ENCODE measurements at places on chromosomes 16 and 17.

DNA sequence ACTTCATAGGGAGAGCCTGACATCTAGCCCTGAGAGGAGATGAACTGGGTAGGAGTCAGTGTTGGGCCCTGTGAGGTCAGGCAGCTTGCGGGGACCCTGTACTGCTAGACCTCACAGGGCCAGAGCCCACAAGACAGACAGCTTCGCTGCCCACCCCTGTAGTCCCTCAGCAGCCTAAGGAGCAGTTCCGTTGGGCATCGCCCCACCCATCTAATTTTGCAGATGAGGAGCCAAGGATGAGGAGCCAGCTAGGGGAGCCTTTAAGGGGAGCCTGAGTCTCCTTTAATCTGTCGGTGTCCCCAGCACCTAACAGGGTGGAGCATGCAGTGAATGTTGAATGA lies 755 bp upstream of the TUFM start:
- DNase-seq: no peak

- DNase-seq: no peak
Measured at GRCh38 chr16:6216836-6217235, 1115.8 kb upstream of the RBFOX1 start.

DNA sequence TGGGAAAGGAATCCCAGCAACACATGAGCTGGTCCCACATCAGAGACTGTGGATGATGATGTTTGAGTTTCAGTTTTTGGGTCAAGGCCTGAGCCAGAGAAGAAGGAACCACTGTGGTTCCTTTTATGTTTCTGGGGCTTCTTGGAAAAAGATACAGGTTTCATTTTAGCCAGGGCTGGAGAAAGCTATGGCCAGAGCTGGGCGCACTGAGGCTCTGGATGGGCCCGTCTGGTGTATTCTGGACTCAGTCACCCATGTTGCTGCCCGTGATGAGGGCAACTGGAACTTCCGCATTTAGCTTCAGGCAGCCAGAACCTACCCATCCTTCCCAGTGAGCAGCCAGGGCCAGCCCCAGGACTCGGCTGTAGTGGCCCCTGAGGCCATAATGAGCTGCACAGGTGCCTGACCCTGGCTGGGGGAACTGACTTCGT lies 15.0 kb upstream of the PITPNA start:
- DNase-seq: no peak

DNA sequence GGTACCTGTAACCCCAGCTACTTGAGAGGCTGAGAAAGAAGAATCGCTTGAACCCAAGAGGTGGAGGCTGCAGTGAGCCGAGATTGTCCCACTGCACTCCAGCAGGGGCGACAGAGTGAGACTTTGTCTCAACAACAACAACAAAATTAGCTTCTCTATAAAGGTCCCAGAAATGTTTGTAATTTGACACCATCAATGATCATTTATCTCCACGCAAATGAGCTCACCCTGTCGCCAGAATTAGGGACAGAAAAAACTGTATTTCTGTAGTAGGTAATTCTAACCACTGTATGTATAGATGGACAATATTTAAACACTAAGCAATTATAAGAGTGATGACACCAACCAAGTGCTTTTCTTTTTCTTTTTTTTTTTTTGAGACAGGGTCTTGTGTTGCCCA lies 10.7 kb downstream of the C17orf78 start:
- no peak for DNase-seq

DNA sequence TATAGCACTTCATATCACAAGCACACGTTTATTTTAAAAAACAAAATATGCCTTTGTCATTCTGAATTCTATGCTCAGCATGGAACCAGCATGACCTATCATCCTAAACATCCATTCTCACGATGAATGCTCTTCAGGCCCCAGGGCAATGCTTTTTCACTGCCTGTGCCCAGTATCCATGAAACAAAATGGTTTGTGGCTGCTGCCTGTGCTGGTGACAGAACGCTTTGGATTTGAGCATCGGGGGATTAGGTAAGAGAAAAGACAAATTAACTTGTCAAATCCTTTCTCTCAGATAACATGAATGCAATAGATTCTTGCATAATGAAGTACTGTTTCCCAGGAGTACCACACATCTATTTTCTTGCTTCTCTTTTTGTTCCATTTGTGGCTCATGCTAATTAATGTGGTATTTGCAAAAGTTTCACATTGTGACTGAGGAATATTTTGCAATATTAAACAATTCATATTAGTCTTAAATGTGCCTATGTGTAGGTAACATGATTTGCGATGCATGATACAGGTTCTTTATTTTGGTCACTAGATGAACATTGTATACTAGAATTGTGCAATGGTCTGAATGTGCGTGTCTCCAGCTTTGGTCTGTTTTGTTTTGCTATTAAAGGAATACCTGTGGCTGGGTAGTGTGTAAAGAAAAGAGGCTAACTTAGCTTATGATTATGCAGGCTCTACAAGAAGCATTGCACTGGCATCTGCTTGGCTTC lies 25.8 kb upstream of the SRSF1 start:
- DNase-seq: no peak

DNA sequence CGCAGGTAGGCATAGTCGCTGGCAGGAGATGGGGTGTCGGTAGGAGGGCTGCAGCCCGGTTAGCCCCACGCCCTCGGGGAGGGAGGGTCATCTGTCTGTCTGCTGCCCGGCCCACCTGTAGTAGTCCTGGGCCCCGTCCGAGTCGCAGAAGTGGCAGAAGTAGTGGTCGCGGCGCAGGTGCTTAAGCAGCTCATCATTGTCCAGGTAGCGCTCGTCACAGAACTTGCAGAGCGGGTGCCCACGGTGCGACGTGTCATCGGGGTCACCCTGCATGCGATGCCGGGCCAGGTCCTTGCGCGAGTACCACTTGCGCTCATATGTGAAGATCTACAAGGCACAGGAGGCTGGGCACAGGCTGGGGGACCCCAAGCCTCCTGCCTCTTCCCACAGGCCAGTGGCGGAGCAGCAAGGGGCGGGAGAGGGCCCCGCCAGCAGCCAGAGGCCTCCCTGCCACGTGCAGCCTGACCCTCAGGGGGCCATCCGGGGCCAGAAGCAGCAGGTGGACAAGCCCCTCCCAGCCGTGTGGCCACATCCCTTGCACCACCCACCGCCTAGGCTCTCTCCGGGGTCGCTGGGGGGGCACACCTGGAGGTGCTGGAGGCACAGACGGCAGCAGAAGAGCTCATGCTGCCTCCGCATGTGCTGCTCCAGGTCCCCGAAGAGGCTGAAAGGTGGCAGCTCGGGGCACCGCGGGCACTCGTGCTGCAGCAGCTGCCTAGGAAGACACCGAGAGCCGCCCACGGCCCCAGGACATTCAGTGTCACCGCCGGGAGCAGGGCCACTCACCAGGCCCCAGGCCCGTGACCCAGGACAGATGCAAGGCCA lies 7.0 kb downstream of the ZNF598 start:
- DNase-seq: no peak

GRCh38 chr17:2946144-2946543 lies 117.3 kb downstream of the OR1D5 start:
- DNase-seq: no peak

DNA sequence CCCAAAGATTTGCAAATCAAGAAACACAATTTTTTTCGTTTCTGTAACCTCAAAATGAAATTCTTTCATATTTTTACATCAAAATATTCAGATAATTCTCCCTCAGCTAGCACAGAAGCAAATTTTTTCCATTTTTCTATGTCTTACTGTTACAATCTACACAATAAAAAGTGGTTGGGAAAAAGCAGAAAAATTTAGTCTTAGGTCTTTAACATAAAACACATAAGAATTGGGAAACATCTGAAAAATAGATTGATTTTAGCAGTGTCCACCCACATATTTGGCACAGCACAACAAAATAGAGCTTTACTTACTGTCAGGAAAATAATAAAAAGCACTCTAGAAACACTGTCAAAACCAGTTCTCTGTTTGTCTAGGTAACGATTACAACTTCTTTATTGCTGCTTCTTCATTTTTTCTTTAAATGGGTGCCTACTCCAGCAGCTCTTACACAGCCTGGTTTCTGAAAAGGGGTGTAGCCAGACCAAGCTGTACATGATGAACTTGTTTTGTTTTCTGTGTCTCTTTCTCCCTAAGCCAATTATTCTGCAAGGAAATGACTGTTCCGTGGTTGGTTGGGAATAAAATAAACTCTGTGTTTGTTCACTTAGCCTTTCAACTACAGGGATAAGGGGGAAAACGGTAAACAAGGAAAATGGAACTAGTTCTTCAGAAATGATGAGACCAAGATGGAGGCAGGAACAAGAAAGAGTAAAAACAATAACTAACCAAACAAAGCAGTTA lies at the start of gene ABCA6:
Gene ABCA6, minus strand, starts transcription at position 465 of the 744 bp plus-strand sequence. CDS start 1,192 bp downstream, outside the sequence.
- peak; percentile 3 for DNase-seq

GRCh38 chr16:23667355-23667659 lies 11.4 kb upstream of the PLK1 start:
- DNase-seq: no peak
